Lung (tissue), 17 donors: ENCODE measurements at places on chromosomes 1 and 21. TPM values are rescaled to one million over a fixed set of nuclear protein-coding genes. Genes with fewer than 3 reads are reported as not detected.

OR2T33 gene
- not detected for total RNA-seq

DNA sequence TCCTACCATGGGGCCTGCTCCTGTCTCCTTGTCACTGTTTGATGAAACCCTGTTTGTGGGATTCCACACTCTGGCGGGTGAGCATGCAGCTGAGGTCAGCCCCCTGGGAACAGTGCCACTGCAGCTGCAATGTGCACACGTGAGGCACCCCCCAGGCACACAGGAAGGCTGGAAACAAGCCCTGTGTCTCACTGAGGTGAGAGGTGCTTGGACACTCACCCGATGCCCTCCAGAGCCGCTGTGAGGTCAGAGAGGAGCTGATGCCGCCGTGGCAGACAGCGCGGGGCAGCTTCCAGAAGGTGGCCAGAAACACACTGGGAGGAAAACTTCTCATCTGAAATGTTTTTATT, 49.7 kb downstream of the SLX9 start:
- peak; percentile 70 for DNase-seq

DNA sequence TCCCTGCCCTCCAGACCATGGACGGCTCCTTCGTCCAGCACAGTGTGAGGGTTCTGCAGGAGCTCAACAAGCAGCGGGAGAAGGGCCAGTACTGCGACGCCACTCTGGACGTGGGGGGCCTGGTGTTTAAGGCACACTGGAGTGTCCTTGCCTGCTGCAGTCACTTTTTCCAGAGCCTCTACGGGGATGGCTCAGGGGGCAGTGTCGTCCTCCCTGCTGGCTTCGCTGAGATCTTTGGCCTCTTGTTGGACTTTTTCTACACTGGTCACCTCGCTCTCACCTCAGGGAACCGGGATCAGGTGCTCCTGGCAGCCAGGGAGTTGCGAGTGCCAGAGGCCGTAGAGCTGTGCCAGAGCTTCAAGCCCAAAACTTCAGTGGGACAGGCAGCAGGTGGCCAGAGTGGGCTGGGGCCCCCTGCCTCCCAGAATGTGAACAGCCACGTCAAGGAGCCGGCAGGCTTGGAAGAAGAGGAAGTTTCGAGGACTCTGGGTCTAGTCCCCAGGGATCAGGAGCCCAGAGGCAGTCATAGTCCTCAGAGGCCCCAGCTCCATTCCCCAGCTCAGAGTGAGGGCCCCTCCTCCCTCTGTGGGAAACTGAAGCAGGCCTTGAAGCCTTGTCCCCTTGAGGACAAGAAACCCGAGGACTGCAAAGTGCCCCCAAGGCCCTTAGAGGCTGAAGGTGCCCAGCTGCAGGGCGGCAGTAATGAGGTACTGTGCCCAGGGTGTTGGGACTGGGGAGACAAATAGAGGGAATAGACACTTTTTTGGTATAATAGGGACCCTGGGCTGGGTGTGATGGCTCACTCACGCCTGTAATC, 1.0 kb downstream of the ZBTB48 start:
- no peak for DNase-seq

GRCh38 chr1:86151427-86151826, 5.1 kb downstream of the COL24A1 start:
- DNase-seq, result peak; percentile 21

DNA sequence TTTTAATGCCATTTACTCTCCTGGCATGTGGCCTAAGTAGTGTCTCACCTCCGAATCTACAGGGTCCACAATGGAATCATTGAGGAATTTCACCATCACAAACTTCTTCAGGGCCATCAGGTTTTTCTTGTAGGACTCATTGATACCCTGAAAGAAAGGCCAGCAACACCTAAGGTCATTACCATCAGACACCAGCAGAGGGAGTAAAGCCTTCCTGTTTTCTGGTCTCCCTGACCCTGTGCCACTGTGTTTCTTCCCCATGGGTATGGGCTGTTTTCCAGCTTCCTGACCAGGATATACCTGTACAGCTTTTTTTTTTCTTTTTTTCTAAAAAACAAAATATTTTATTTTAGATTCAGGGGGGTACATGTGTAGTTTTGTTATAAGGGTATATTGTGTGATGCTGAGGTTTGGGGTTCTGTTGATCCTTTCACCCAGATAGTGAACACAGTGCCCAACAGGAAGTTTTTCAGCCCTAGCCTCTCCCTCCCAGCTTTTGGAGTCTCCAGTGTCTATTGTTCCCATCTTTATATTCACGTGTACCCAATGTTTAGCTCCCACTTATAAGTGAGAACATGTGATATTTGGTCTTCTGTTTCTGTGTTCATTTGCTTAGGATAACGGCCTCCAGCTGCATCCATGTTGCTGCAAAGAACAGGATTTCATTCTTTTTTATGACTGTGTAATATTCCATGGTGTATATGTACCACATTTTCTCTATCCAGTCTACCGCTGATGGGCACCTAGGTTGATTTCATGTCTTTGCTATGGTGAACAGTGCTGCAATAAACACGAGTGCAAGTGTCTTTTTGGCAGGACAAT, 18.3 kb downstream of the PPT1 start:
- peak; percentile 43 for DNase-seq

CD247 gene
- total RNA-seq, result 3.4 TPM

KRTAP13-2 gene
- not detected for total RNA-seq

- DNase-seq, result no peak
Observed at GRCh38 chr1:184556665-184557064, 169.8 kb downstream of the C1orf21 start.

SEC16B gene
- 1.5 TPM for total RNA-seq
